ENCODE measurements at places on chromosomes 1 and 21. TPM values are rescaled to one million over a fixed set of nuclear protein-coding genes. Genes with fewer than 3 reads are reported as not detected.

Gene PLD5
- 2.0 TPM for total RNA-seq

Gene BRDT
- not detected for total RNA-seq

Gene HNRNPCL1
- total RNA-seq = not detected

Gene BARHL2
- total RNA-seq = under 0.01 TPM

Gene PLA2G2A
- total RNA-seq = not detected

Gene INKA2
- 4.5 TPM for total RNA-seq

Gene AZIN2
- 11.8 TPM for total RNA-seq

Gene ATP6V0B
- 265 TPM for total RNA-seq

Gene SIK1
- total RNA-seq = 0.82 TPM

Gene OLIG1
- 6.1 TPM for total RNA-seq

Gene LINGO4
- total RNA-seq = not detected

Gene NCF2
- 4.9 TPM for total RNA-seq

Gene ADORA3
- 1.6 TPM for total RNA-seq

Gene KISS1
- total RNA-seq = not detected

Gene PLA2G2D
- total RNA-seq = not detected

Gene MORC3
- 135 TPM for total RNA-seq

Gene CPTP
- 14.3 TPM for total RNA-seq

Gene FNDC5
- total RNA-seq = 15.5 TPM

Gene VAV3
- total RNA-seq = 4.5 TPM

Gene PADI2
- 0.41 TPM for total RNA-seq

Gene CNR2
- total RNA-seq = not detected

Gene LYPD8
- not detected for total RNA-seq

Gene FCMR
- total RNA-seq = under 0.01 TPM

Gene ATAD3C
- not detected for total RNA-seq

Gene UTS2
- not detected for total RNA-seq

Gene HPCAL4
- 75.4 TPM for total RNA-seq

All from frontal cortex (tissue), 4 donors.